ENCODE measurements at places on chromosomes 1 and 21. TPM values are rescaled to one million over a fixed set of nuclear protein-coding genes. Genes with fewer than 3 reads are reported as not detected.
A peak's percentile ranks its signal among the peaks of the same experiment; 100 is the strongest.

LRRC53 gene
- total RNA-seq, result not detected

PTPN14 gene
- total RNA-seq, result 23.1 TPM

LCE3D gene
- total RNA-seq, result not detected

CCDC190 gene
- not detected for total RNA-seq

ZBED6 gene
- total RNA-seq, result 21.3 TPM

MAP3K21 gene
- 1.8 TPM for total RNA-seq

- no peak overlapping the region for H3K27ac ChIP-seq
- H3K4me1 ChIP-seq, result no peaks in the 10 kb centered on the region
- H3K36me3 ChIP-seq, result no peaks in the 10 kb centered on the region
- H3K4me3 ChIP-seq, result no peak overlapping the region
- DNase-seq, result no peak
- H3K27me3 ChIP-seq, result peaks cover 33% of the 10 kb centered on the region
Measured at GRCh38 chr1:179935909-179936496, 18.6 kb upstream of the CEP350 start.

GRCh38 chr1:246893191-246893939 lies 38.4 kb downstream of the AHCTF1 start:
- H3K4me3 ChIP-seq, result no peak overlapping the region
- peaks cover 17% of the 10 kb centered on the region for H3K4me1 ChIP-seq
- H3K27me3 ChIP-seq, result no peaks in the 10 kb centered on the region
- peak overlapping the region; percentile 70 for H3K27ac ChIP-seq
- peaks cover 48% of the 10 kb centered on the region for H3K36me3 ChIP-seq

DNA sequence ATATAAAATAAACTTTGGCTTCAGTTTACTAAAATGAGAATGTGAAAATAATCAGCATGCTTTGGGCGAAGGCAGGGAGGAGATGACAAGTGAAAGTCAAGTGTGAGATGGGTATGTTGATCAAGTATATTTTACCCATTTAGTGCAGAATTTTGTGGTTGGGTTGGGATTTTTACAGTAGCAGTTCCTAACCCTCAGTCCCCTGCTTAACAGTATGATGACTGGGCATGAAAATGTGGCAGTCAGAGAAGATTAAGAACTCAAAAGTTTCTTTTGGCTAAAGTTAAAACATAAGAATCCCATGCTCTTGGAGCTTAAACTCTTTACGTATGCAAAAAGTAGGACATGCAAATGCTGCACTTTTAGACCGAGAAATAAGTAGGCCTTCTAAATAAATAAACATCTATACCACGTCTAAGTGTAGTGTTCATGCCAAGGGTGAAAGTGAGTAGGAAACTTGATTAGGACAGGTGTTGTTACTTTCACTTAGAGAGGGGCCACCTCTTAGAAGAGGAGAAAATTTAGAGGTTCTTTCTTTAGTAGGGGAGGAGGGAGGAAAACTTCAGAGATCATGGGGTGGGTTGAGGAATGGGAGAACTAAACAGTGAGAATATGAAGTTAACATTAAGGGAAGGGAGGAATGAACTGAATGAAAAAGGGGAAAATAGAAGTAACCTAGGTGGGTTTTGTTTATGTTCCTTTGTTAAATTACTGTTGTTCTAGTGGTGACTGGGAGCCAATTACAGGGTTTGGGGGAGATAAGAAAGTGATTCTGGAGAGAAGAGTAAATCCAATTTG lies 127.8 kb downstream of the OSBPL9 start:
- H3K36me3 ChIP-seq, result peaks cover 18% of the 10 kb centered on the region
- peaks cover 14% of the 10 kb centered on the region for H3K4me1 ChIP-seq
- no peak for DNase-seq

DNA sequence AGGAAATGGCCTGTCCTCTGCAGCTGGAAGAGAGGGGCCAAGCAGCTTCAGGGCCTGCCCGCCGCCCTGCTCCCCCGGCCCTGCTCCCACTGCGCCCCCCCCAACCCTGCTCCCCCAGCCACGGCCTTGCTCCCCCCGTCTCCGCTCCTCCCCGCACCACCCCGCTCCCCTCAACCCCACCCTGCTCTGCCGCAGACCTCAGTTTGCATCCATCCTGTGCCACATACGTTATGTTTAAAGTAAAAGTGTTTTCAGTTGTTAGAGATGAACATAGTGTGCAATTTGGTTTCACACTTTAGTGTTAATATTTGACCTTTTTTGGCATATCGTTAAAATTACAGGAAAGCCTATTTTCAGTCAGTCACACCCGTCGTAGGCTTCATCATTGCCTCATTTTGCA lies 34.1 kb upstream of the DIP2A start:
- H3K27me3 ChIP-seq, result no peaks in the 10 kb centered on the region
- peaks cover 3% of the 10 kb centered on the region for H3K36me3 ChIP-seq
- DNase-seq, result no peak
- peak overlapping the region; percentile 25 for H3K27ac ChIP-seq

- H3K4me3 ChIP-seq, result no peak overlapping the region
- H3K27me3 ChIP-seq, result peaks cover 3% of the 10 kb centered on the region
- DNase-seq, result no peak
- no peaks in the 10 kb centered on the region for H3K36me3 ChIP-seq
Measured at GRCh38 chr1:152777510-152778137, 2.7 kb downstream of the LCE1F start.

DNA sequence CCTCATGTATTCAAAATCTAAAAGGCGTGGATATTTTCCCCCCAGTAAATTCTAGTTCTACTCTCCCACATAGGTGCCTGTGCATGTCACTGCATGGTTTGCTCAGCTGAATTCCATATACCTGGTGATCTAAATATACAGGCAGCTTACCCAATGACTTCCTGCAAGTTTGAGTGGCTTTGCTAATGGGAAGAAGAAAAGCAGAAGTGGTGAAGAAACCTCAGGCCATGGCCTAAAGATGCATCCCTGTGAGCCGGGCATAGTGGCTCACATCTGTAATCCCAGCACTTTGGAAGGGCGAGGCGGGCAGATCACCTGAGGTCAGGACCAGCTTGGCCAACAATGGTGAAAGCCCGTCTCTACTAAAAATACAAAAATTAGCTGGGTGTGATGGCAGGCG lies 11.5 kb downstream of the SLC44A3 start:
- peaks cover 14% of the 10 kb centered on the region for H3K27me3 ChIP-seq
- H3K36me3 ChIP-seq, result no peaks in the 10 kb centered on the region
- no peaks in the 10 kb centered on the region for H3K4me1 ChIP-seq
- H3K27ac ChIP-seq, result no peak overlapping the region

DNA sequence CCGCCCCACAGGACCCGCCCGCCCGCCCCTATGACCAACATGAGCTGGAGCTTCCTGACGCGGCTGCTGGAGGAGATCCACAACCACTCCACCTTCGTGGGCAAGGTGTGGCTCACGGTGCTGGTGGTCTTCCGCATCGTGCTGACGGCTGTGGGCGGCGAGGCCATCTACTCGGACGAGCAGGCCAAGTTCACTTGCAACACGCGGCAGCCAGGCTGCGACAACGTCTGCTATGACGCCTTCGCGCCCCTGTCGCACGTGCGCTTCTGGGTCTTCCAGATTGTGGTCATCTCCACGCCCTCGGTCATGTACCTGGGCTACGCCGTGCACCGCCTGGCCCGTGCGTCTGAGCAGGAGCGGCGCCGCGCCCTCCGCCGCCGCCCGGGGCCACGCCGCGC lies 7.9 kb upstream of the IBA57 start:
- no peak overlapping the region for H3K27ac ChIP-seq
- no peak for DNase-seq
- H3K36me3 ChIP-seq, result no peaks in the 10 kb centered on the region
- no peak overlapping the region for H3K4me3 ChIP-seq
- no peaks in the 10 kb centered on the region for H3K27me3 ChIP-seq
- H3K4me1 ChIP-seq, result peaks cover 11% of the 10 kb centered on the region

- H3K4me1 ChIP-seq, result peaks cover 34% of the 10 kb centered on the region
- DNase-seq, result no peak
- H3K27me3 ChIP-seq, result peaks cover 6% of the 10 kb centered on the region
- H3K36me3 ChIP-seq, result no peaks in the 10 kb centered on the region
Measured at GRCh38 chr1:168555508-168556046, 11.8 kb upstream of the XCL2 start.

Measured in activated T-helper 1 cell treated with anti-CD3 and anti-CD28 coated beads, Interleukin-12 subunit alpha, Interleukin-12 subunit beta, Interleukin-2, Interleukin-4 antibody, amounts not matched to agents 30 ng/mL and 10 ng/mL and 1 ng/mL, durations not matched to agents 14 hours and 24 hours and 36 hours (primary cell).